ENCODE measurements at places on chromosomes 4 and X.

DNA sequence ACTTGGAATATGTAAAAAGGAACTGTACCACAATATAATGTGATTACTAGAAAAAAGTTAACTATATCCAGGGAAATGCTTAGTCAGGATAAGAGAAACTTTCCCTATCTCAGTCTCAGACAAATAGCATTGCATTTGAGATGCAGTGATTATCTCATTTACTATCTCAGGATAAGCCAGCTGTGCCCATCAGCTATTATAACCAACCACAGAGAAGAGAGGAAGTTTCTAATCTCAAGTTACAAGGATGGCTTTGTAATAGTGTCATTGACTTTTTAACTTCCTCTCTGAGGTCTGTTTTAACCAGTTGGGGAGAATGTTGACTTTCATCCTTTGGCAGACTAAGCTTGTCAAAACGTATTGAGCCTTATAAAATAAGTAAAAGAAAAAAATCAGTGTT is 56.5 kb downstream of the SNX25 start:
- no peak for DNase-seq

GRCh38 chrX:49001521-49002090 is 458 bp downstream of the GRIPAP1 start:
- DNase-seq = peak; percentile 12

DNA sequence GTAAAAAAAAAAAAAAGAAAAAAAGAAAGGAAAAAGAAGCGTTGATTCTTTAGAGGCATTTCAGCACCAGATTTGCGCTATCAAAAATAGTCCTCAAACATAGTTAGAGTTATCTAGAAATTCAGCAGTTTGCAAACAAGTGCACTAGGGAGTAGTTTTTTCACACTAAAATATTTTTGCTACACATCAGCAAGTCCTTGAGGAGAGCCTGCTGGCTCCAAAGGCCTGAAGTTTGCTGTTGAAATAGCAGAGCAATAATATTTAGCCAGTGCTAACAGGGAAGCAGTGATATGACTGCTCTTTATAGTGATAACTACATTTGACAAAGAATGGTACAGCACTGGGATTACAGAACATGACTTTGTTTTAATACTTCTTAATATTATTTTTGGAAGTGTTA is 472.2 kb downstream of the PCDH7 start:
- no peak for DNase-seq

DNA sequence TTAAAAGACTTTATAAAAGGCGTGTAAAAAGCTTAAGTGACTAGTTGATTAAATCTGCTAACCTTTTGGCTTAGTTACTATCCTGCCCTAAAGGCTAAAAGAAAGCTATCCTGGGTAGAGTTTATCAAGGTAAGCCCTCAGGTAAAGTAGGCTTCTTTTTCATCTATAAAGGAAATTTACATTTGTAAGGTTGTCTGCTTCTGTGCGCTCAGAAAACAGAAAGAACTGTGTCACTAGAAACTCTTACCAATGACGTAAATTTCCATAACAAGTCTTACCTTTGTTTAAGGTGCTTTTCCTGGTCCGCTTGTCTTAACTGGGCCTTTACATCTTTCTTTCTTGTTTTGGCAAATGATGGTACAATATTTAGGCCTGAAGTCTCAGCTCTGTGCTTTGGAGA is 37.7 kb upstream of the FGF2 start:
- no peak for DNase-seq

DNA sequence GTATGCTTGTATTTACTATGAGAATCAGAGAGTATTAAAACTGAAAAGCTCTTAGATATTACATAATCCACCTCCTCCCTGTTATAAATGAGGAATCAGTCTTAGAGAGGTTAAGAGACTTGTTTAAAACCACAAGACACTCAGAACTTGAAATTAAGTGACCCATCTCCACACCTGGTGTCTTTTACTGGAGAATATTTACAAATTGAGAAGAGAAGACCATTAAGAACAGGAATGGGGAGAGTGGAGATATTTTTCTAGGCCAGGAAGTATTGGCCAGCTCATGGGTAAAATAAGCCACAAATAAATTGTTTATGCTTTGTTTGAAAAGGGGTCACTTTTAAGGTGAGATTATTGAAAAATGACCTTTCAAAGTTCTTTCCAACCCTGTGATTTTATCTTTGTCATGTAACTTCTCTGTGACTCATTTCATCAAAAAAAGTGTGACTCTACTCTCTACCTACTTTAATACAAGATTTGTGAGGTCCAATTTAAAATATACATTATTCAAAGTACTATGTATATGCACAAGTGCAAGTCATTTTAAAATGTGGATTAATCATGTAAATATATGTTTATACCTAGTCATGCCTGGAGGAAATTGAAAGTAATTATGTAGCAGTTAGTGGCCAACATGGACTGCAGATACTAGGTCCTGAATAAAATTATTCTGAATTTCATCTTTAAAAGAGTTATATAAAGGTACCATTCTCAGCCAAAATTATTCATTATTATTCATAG is 15.9 kb upstream of the COX7B2 start:
- DNase-seq = no peak

GRCh38 chr4:36712013-36712412 is 430.6 kb downstream of the DTHD1 start:
- no peak for DNase-seq

DNA sequence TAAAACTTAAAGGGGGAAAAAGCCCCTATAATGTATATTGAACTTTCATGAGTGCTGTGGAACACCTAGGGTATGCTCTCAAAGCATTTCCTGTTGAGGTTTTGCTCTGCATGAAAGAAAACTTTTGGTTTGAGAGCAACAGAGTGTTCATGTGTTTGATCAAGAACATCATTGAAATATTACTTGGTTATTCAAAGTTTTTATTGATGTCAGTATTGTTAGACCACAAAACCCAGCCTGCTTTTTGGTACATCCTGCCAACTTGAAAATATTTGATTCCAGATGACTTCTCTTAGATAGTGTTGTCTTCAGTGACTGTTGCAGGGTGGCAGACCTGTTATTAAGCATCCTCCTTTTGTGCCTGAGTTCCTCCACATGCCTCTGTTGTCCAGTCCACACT is 68.0 kb downstream of the N4BP2 start:
- DNase-seq = no peak

- no peak for DNase-seq
Measured at GRCh38 chr4:109728385-109728784, 1.5 kb downstream of the PLA2G12A start.

DNA sequence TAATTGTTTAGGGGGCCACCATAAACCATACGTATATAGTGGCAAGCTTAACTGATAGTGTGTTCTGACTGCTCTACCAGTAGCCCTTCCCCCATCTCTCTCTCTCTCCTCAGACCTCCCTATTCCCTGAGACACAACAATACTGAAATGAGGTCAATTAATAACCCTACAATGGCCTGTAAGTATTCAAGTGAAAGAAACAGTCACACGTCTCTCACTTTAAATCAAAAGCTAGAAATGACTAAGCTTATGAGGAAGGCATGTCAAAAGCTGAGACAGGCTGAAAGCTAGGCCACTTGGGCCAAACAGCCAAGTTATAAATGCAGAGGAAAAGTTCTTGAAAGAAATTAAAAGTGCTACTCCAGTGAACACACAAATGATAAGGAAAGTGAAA is 78.0 kb downstream of the PRDM5 start:
- no peak for DNase-seq

DNA sequence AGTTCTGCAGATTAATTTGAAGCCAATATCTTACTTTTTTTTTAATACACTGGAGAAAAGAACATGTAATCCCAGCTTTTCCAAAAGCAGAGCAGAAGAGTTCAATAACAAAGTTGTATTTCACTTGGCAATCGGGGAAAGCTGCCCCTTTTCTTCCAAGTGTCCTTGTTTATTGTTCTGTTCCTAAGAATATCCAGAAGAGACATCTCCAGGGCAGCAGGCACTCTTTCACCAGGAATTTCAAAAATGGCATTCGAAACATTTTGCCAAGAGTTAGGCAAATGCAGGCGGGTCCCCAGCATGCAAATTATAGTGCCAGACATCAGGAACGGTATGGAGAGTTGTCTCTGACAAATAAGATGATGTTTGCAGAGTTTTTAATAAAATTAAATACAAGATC is 494.5 kb downstream of the BCOR start:
- DNase-seq = no peak

DNA sequence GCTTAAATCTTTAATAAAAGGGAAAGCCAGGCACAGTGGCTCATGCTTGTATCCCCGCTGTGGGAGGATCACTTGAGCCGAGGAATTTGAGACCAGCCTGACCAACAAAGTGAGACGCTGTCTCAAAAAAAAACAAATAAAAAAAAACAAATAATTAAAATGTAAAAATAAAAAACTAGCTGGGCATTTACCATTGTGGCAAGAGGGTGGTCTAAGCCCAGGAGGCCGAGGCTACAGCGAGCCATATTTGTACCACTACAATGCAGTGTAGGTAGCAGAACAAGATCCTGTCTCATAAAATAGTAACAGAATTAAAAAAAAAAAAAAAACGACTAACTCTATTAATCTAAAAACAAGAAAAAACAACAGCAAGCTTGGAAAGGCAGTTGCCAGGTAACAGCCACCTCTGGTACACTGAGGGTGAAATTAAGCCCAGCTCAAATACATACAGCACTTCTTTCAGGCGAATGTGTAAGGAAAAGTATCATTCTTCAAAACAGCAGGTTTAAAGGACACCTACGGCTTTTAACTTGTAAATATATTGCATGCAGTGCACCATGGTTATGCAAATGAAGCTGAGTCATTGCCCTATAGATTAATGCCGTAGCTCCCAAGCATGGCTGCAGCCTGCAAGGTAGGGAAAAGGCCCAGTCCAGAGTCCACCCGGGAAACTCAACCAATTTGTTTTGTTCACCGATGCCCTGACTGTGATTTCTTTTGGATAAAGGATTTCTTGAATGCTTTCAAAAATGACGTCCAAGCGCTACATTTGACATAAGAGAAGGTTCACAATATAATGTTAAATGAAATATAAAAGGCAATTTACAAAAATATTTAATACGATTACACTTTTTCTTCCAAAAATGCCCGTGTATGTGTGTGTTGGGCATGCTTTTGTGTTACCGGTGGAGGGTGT is 14.5 kb upstream of the TXLNG start:
- no peak for DNase-seq

DNA sequence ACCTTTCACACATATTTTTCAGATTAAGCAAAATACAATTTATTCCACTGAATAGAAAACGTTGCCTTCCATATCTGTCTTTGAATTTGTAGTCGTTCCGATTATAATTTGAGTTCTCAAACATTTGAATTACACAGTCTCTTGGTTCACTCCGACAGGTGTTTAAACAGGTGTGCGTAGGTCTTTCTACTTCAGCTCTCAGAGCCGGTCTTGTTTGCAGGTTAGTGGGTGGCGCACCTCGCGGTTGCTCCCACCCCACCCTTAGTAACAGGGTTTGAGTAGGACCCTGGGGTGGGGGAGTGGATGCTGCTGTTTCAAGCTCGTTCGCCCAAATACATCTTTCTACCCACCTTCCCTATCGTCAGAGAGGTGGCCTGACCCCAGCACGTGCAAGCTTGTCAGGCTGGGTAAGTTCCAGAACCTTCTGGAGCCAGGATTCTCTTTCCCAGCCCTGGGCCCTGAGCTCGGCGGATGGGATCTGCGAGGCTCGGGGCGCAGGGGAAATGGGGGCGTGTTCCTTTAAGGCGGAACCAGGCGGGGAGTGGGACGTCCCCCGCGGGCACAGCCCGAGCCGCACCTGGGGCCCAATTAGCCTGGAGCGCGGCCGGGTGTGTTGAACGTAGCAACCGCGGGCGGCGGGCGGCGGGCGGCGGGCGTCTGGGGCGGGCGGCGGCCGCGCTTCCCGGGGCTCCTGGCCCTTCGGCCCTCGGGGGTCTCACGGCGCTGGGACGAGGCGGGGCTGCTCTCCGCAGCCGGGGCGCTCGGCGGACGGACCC is at the start of gene FAM149A:
Gene FAM149A, plus strand, starts transcription at position 591 of the 776 bp plus-strand sequence.
- DNase-seq = peak; percentile 44

DNA sequence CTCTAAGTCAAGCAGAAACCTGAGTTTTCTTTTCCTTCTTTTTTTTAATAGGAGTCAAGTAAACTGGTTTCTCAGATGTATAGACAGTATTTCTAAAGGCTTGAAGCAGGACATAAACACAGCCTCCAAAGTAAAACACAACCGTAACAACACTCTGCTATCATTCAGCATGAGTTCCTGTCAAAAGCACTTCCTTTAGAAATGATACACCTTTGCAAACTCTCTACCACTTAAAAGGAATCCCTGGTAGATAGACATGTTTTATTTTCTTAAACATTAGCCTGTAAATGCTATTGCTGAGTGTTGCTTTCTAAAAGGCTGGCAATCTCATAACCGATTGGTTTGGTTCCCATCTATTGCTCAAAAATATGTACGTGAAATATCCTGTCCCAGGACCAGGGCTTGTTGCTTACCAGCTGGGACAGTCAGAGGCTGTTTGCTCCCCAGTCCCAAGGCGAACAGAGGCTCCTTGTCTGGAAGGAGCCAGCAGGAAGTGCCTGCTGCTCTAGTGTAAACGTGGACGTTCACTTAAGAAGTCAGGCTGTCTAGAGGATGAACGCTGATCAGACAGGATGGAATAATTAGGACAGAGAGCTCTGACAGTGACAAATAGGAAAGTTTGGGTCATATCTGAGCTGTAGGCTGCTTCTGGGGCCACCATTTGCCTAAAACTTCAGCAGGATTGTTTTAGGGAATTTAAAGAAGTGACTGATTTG is 173.9 kb upstream of the KLF3 start:
- DNase-seq = no peak

GRCh38 chr4:98686847-98687246 is 28.4 kb upstream of the TSPAN5 start:
- DNase-seq = no peak

- DNase-seq = no peak
Measured at GRCh38 chr4:55758066-55758465, 61.5 kb upstream of the EXOC1L start.

DNA sequence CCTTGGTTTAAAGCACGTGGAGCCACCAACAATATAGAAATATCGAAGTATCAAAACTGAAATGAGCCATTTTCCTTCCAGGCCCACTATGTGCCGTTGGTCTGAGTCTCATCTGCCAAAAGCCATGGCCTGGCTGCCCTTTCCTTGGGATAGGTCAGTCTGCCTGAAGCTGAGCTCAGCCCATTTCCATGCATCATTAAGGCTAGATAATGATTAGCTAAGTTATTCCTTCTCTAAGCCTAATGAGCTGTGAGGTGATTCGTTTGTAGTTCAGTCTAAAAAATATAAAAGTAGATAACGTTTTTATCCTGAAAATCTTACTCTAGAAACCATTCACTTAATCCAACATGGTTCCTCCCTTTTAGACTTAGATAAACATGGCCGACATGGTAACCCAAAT is 936.2 kb upstream of the LCORL start:
- DNase-seq = no peak

GRCh38 chrX:47047989-47048388 is 30.3 kb upstream of the RGN start:
- no peak for DNase-seq

GRCh38 chrX:14220386-14220944 is 190.8 kb upstream of the GEMIN8 start:
- DNase-seq = no peak

DNA sequence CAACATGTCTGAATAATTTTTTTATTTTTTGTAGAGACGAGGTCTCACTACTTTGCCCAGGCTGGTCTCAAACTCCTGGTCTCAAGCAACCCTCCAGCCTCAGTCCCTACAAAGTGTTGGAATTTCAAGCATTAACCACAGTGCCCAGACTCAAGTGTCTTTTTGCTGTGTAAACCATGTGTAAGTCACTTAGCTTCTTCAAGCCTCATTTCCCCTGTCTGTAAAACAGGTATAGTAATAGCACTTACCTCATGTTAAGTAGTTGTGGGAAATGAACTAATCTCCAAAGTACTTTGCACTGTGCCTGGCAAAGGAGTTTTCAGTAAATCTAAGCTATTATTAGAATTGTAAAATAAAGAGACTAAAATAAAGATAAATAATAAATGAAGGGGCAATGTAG is 35.7 kb downstream of the STBD1 start:
- DNase-seq = no peak

- no peak for DNase-seq
Measured at GRCh38 chr4:183831026-183831446, 74.1 kb upstream of the STOX2 start.

Data from activated CD4-positive, alpha-beta T cell treated with anti-CD3 and anti-CD28 coated beads for 1 hour (primary cell).